ENCODE measurements at places on chromosomes 11 and 22. TPM values are rescaled to one million over a fixed set of nuclear protein-coding genes. Genes with fewer than 3 reads are reported as not detected.
A peak's percentile ranks its signal among the peaks of the same experiment; 100 is the strongest.

DNA sequence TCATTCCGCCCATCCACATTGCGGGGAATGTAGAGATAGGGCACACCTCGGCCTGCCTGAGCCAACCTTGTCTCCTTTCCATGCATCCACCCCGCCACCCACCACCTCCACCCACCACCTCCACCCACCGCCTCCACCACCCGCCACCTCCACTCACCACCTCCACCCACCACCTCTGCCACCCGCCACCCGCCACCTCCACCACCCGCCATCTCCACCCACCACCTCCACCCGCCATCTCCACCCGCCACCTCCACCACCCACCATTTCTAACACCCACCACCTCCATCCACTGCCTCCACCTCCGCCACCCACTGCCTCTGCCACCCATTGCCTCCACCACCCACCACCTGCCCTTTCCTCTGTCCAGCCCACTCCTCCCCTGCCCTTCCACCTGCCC, 78.4 kb downstream of the IGLL1 start:
- no peak for DNase-seq

GRCh38 chr11:97290464-97291041, 900.7 kb downstream of the JRKL start:
- DNase-seq = no peak

GRCh38 chr22:22431271-22432220, 77.0 kb downstream of the ZNF280B start:
- DNase-seq = peak; percentile 81

DNA sequence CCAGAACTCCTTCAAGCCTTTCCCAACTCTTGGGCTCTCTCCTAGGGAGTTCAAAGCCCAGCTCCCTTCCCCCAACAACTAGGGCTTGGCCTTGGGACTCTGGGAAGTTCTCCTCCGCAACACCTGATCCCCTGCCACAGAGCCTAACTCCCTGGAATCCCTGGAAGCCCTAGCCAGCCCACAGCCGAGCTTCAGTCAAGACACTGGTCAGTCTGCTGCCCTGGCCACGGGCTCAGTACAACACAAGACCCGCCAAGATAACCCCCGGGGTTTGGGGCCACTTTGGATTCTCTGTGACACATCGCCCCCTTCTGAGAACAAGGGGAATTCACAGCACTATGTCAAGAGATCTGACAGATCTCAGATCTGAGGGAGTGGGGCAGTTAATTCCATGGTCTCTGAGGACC, 58.3 kb downstream of the SLC22A12 start:
- peak; percentile 86 for DNase-seq

- no peak for DNase-seq
Observed at GRCh38 chr11:121522043-121522941, 69.5 kb upstream of the SORL1-AS1 start.

DNA sequence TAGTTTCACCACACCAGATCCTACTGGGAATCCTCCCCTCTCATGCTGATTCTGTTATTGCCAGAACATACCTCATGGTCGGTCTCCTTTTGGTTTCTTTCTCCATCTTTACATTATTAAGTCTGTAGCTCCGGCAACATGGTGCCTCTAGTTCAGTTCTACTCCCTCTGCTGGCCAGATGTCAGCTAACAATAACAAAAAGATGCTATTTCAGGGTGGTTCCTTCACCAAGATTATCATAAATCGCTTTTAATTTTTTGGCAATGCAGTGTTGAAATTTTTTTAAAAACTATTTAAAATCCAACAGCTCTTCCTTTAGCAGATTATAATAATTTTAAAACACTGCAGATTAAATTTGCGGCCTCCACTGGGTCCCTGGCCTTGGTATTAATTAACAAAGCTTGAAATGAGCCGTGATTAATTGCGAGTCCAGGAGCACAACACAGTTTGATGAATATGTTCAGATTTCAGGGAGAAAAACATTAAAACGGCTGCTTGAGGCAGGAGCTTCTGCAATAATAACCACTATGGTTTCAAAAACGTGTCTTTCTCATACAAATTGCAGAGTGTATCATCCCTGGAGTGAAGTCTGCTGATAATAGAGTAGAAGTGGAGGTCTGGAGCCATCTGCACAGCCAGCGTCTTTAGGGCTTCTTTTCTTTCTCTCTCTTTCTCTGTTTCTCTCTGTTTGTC, 492.9 kb upstream of the KIRREL3 start:
- DNase-seq = peak; percentile 59

DNA sequence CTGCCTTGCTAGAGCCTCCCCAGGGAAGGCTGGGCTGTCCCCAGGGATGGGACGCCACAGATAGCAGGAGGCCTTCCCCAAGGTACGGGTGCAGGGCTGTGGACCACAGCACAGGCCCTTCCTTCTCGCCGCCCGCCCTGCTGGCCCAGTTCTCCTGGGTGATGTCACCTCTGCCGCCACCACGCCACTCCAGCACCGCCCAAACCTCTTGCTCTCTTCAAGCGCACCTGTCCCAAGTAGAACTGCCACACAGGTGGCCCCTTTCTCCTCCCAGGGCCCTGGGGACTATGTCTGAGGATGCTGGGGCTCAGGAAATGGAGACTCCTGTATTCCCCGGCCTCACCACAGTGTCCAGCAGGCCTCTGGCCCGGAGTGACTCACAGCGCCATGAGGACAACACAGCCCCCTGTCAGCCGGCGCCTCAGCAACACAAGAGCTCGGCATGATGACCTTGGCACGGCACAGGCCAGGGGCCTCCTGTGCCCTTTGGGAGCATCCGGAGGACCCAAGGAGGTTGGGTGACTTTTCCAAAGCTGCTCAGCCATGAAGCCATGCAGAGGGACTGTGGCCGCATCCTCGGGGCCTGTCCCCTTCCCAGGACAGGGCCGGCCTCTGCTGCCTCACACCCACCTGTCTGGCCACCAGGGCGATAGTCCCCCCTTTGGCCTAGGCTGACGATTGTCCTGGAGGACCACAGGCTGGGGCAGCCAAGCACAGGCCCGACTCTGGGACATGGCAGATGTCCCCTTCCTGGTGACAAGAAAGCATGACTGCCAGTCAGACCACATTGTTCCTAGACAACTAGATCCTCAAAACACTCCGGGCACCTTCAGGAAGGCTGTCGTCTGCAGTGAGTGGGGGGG, 1023.5 kb downstream of the BRD1 start:
- no peak for DNase-seq

GRCh38 chr11:111963931-111964340, 26.8 kb downstream of the DIXDC1 start:
- no peak for DNase-seq

- DNase-seq = peak; percentile 39
Observed at GRCh38 chr11:100340466-100341319, 346.4 kb upstream of the ARHGAP42 start.

DNA sequence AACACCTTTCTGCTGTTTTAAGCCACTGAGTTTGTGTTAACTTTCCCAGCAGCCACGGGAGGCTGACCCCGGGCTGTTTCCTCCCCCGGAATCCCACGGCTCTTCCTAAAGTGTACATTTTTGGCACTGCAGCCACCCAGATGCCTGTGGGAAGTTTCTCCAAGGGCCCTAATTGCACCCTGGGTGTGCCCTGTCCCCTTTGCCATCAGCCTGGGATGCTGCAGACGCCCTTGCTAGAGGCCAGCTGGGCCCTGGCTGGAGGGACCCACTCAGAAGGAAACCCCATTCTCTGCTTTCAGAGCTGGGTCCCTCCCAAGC, 883.3 kb downstream of the BRD1 start:
- no peak for DNase-seq

GRCh38 chr11:70108250-70108649, 30.1 kb downstream of the ANO1 start:
- no peak for DNase-seq

DNA sequence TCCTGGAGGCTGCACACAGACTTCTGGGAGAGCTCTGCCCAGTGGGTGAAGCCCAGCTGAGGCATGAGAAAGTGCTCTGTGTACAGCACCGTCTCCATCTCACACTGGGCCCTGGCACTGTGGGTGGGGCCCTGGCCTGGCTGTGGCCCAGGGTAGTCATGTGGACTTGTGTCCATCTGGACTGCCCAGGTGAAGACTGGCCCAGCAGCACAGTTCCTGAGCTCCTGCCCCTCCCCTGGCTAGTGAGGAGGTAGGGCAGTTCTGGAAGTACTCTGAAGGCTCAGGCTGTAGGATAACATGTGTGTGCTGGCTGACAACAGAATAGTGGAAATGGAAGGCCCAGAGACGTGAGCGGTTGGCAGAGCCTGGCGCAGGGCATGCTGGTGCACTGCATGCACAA, 35.4 kb downstream of the RSPH14 start:
- DNase-seq = no peak

DNA sequence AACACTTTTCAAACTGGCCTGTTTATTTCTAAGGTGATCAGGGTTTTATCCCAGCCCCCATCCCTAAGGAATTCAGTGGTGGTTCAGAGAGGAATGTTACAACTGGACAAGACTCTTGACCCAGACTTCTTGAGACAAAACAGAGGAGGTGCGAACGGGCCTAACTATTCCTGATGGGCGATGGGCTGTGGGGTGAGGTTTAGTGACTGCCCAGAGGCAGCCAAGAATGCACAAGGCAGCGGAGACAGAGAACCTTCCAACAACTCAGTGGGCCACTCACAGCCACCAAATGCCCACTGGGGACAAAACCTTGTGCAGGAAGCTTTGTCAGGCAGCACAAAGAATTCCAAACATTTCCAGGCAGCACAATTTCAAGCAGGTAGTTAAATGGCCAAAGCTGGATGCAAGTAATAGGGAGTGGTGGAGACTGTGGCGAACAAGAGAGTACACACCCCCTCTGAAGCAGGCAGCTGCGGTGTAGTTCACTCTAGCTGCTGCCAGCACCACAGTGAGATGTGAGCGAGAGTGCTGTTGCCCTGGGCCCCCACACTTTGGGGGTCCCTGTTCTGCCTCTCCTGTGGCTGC, 29.2 kb downstream of the SCUBE1 start:
- DNase-seq = peak; percentile 27

- DNase-seq = no peak
Observed at GRCh38 chr11:29119116-29119515, 897.7 kb downstream of the KCNA4 start.

DNA sequence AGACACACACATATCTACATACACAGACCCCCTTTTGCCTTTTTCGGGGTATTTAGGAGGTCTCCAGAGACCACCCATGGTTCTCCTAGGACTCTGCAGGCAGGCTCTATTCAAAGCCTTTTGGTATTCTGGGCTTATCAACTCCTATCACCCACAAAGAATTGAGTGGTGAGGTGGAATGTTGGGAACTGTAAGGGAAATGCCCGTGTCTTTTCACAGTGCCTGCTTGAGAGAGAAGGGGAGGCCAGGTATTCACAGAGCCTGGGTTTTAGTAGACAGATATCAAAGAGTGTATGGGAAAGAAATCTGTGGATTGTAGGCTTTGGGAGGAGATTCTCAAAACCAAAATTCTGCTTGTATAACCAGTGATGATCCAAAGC, 44.0 kb upstream of the CSNK2A3 start:
- no peak for DNase-seq

- no peak for DNase-seq
Observed at GRCh38 chr11:134254433-134255183, 1.2 kb downstream of the ACAD8 start.

The SLC7A4 gene
- 0.16 TPM for total RNA-seq

The HPX gene
- total RNA-seq = 0.63 TPM

The MAFF gene
- total RNA-seq = 8.9 TPM

The SORL1 gene
- 78.3 TPM for total RNA-seq

Data from GM23338 (cell line).